Cardiac fibroblast (primary cell): ENCODE measurements at places on chromosomes 1 and 21.

GRCh38 chr21:21396424-21396823 lies 398.2 kb downstream of the NCAM2 start:
- DNase-seq, result no peak

DNA sequence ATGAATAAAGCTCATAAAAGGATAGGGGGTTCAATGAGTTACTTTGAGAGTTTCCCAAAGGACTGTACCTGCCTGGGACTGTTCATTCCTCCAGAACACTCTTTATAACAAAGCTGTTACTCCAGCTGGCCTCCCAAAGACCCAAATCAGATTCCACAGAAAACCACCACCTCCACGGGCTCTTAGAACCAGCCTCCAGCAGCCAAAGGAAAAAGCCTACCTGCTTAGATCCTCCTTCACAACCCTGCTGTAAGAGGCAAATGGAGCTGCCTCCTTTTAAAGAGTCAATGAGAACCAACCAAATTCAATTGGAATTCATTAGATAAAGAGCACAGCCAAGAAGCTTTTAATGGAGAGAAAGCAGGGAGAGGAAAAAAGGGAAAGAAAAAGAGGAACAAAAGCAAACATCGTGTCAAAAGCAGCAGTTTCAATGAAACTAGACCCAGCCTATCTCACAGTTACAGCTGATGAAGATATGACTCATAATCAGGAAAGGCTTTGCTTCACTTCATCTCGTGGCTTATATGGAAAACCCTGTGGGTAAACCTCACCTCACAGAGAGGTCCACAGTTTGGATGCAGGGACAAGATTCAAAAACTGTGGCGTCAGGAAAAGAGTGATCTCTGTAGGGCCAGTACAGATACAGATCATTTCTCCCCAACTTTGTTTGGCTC lies 27.8 kb upstream of the FMO4 start:
- DNase-seq, result peak; percentile 6

GRCh38 chr1:51600965-51601364 lies 15.9 kb upstream of the OSBPL9 start:
- DNase-seq, result no peak

GRCh38 chr1:62070384-62071011 lies 124.2 kb upstream of the L1TD1 start:
- peak; percentile 36 for DNase-seq

GRCh38 chr1:107620753-107621152 lies 344.2 kb downstream of the VAV3 start:
- DNase-seq, result no peak

GRCh38 chr1:90731382-90732050 lies 14.4 kb upstream of the BARHL2 start:
- DNase-seq, result no peak

- DNase-seq, result peak; percentile 80
Measured at GRCh38 chr1:33334081-33334552, 13.2 kb upstream of the A3GALT2 start.

DNA sequence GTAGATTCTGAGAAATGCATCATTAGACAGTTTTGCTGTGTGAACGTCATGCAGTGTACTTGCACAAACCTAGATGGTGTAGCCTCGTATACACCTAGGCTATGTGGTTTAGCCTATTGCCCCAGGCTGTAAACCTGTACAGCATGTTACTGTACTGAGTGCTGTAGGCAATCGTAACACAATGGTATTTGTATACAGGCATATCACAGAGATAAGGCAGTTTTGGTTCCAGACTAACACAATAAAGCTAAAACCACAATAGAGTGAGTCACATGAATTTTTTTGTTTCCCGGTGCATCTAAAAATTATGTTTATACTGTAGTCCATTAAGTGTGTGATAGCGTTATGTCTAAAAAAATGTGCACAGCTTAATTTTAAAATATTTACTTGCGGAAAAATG lies 6.9 kb downstream of the IL10RB start:
- DNase-seq, result peak; percentile 42

DNA sequence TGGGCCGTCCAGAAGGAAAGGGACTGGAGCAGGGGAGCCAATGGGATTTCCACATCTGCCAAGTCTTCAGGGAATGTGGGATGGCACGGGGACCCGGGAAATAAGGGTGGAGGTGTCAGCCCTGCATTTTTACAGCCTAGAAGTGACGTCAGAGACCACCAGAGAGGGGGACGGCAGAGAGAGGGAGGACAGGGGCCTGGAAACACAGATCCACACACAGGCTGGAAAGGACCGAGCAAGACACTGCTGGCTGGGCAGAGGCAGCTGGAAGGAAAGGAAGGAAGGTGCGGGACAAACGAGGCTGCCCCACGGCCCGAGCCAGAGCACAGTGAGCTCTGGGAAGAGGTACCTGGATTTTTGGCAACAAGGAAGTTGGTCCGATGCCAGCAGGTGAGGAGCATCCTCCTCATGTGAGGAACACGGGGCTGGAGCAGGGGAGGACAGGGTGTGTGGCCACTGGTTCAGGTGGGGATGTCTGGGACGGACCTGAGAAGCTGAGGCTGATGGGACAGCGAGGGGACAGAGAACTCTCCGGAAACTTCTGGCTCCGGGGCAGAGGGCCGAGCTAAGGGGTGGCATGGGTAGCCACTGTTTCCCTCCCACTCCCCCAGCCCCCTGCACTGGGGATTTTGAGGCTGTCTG lies 138.3 kb downstream of the PGBD5 start:
- no peak for DNase-seq

DNA sequence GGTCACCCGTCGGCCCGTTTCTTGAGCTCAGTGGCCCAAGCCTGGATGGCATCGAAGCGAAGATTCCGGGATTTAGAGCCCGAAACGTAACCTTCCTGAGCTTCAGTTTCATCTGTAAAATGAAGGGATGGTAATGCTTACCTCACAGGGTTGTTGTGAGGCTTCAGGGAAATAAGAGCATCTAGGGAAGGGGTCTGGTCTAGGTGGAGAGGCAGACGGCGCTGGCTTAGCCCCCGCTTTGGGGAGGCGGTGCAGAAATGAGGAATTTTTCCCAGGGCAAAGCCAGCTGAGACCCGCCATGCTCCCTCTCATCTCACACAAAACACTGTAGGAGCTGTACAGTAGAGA lies 717 bp upstream of the MYCL start:
- no peak for DNase-seq

DNA sequence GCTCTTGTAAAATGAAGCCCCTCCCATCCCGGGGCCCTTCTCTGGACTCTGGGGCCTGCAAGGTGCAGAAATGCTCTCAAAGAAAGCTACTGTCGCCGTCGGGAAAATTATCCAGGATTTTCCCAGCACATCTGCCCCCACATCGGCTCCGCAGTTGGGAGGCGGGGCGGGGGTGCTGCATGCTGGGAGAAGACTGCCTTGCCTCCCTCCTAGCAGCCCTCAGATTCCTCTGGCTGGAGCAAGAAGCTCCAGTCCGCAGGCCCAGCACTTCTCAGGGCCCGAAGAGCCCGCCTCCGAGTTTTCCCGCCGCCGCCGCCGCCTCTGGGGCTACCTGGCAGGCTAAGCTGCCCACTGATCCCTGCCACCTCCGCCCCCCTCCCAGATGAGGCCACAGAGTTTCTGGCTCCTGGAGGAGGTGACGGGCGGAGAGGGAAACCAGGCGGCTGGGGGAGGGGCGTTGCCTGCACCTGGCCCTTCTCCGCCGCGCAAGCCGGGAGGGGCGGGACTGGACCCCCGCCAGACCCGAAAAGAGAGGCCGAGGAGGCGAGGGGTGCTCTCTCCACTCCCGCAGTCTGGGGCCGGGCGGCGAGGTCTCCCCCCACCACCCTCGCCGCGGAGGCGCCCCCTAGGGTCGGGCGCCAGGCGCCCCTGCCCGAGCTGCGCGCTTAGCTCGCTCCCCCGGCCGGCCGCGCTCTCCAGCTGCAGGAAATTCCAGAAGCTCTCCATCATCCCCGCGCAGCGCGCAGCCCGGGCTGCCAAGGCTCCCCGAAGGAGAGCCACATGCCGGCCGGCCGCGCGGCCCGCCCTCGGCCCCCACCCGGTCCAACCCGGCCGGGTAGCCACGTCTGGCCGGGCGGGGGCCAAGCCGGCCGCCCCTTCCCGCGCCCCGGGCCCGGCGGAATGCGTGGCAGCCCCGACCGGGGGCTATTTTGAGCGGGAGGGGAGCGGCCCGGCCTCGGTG lies 28.8 kb downstream of the AHDC1 start:
- DNase-seq, result peak; percentile 86

DNA sequence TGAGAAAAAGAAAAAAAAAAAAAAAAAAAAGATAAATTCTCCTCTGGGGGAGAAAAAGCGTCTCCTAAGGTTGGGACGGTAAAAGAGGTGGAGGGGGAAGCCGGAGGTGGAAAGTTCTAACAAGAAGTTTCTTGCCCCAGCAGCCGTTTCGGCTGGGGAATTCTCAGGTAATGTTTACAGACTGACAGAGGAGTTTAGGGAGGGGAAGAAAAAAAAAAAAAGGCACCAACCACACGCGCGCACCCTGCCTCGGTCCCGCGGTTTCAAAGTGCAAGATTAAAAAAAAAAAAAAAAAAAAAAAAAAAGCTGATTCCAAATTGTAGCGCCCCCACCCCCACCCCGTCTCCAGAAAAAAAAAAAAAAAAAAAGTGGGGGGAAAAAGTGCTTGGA lies 504 bp downstream of the DHRS3 start:
- no peak for DNase-seq

GRCh38 chr1:196030455-196030854 lies 577.8 kb downstream of the KCNT2 start:
- no peak for DNase-seq

DNA sequence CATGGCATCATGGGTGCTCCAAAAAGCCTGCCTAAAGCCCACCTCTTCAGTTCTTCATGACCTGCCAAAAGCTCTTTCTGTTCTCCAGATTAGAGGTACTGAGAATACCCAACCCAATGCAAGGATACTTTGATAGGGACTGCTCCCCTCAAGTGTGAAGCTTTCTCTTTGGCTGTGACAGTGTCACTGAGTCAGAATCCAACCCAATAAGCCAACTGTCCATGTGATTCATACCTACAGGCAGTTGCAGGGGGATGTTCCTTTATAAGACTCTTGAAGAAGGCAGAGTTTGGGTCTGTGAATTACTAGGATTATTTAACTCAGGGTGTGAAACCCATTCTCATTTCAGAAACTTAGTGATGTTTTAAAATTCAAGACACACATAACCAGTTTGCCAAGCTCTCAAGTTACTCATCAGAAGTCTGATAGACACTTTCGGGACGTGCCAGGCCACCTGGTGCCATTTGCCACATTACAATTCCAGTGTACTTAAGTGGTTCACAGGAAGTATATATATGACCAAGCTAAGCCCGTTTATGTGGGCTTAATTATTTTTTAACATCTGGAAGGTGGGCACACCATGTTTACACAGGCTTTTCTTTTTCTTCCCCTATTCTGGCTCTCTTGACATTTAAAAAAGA lies 265.8 kb downstream of the NFIA start:
- DNase-seq, result no peak

DNA sequence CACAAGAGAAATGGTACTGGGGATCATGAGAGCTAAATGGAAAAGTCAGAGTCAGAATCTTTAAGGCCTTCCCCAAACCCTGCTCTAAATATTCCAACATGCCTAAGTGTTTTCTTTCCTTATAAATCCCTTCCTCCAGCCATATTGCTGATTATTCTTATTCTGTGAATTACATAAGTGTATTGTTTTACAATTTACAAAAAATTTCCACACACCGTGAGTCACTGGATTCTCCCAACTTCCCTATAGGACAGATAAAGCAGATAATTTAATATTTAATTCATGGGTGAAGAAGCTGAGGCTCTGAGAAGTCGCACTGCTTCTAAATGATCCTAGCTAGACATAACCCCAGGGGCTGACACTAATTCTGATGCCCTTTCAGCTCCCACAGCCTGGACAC lies 243.3 kb upstream of the JUN start:
- DNase-seq, result no peak

- DNase-seq, result no peak
Measured at GRCh38 chr1:5992814-5993555, 760 bp upstream of the NPHP4 start.

- DNase-seq, result no peak
Measured at GRCh38 chr1:29519788-29520110, 283.4 kb downstream of the PTPRU start.

DNA sequence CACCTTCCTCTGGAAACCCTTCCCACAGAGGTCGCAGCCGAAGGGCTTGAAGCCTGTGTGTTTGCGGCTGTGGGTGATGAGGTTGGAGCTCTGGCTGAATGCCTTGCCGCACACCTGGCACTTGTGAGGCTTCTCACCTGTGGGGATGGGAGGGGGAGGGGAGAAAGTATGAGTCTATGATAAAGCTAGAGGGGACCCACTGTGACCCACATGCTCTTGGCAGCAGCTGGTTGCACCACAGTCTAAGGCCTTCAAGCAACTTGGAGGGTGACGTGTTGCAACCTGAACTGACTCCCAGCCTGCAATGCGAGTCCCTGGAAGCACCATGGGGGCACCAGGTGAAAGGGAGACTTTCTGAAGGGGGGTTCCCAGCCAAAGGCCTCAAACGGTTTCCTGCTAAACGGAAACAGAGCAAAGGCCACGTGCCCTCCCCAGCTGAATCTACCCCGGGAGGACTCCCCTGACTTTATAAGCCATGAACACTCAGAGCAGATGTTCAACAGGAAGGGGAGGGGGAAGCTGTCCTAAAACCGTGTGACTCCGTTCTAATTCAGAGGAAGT lies 10.6 kb downstream of the GFI1 start:
- no peak for DNase-seq

GRCh38 chr1:112714313-112715263 lies 544 bp downstream of the PPM1J start:
- no peak for DNase-seq

DNA sequence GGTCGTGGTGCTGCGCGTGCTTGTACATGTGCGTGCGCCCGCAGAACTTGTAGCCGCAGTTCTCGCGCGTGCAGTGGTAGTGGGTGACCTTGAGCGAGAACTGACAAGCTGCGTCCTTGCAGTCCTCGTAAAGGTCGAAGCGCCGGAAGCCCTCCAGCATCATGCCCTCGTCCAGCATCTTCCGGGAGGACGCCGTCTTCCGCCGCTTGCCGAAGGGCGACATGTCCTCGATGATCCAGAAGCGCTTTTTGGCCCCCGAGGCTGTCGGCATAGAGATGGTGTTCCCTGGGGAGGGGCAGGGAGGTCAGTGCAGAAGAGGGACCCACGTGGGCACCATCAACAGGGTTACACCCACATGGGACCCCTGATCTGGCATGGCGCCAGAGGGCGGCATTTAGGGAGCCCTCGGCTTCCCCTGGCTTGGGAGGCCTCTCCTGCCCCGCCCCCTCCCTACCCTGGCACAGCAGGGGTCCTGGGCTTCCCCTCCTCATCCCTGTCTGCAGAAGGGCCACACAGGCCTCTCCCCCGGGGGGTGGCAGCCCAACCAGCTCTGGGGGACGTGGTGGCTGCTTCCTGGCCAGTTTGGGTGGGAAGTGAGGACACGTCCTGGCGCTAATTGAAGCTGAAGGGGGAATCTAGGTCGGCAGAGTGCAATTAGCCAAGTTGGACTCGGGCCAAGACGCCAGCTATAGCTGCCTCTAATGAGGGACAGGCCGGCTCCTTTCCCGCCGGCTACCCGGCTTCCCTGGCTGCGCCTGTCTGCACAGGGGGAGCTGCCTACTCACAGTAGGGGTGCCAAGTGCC lies 156.5 kb downstream of the CASZ1 start:
- DNase-seq, result no peak
